ENCODE measurements at places on chromosomes 6 and 20. TPM values are rescaled to one million over a fixed set of nuclear protein-coding genes. Genes with fewer than 3 reads are reported as not detected.

DNA sequence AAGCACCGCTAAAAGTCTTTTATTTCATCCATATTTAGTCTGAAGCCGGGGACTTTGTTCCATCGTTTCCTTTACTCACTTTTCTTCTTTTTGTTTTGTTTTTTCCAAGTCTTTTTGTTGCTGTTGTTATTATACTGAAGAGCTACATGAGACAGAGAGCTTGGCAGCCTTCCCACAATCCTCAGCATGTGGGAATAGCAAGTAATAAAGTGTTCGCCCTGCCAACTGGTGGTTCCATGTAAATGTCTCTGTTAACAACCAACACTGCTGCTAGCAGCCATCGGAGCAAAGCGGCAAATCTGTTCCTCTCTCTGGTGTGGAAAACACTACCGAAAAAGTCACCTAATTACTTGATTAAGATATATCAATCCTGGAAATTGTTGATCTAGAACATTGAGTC, 437.8 kb upstream of the ID4 start:
- no peaks in the 10 kb centered on the region for H3K36me3 ChIP-seq
- no peaks in the 10 kb centered on the region for H3K4me1 ChIP-seq
- no peaks in the 10 kb centered on the region for H3K27me3 ChIP-seq
- no peak overlapping the region for H3K27ac ChIP-seq

DNA sequence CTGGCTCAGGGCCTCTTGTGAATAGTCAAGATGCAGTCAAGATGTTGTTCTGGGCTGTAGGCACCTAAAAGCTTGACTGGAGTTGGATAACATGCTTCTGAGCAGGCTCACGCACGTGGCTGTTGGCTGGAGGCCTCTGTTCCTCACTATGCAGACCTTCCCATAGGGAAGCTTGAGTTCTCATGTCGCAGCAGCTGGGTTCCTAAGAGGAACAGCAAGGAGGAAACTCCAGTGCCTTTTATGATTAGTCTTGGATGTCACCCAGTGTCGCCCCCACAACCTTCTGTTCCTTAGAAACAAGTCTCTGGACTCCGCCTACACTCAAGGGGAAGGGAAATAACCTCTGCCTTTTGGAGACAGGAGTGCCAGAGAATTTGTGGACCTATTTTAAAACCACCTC, 210.7 kb downstream of the BCAS1 start:
- no peak overlapping the region for H3K27ac ChIP-seq
- peaks cover 12% of the 10 kb centered on the region for H3K4me1 ChIP-seq
- DNase-seq: no peak
- H3K27me3 ChIP-seq: no peaks in the 10 kb centered on the region

DNA sequence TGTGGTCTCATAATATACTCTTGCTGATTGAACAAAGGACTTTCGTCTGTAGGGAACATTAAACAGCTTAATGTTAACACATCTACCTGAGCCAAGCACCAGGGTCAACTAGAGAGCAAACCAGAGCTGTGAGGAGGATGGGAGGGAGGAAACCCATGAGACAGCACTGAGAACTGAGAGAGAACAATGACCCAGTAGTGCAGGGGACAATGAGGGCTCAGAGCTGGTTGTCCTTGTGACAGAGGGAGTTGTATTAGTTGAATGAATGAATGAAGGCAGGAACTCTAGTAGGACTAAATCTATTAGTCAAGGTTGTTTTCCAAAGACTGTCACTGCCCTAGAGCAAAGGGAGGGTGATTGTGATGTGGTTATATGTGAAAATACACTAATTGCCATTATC, 28.2 kb upstream of the GSTA4 start:
- H3K4me3 ChIP-seq: no peak overlapping the region
- H3K4me1 ChIP-seq: no peaks in the 10 kb centered on the region
- H3K27me3 ChIP-seq: no peaks in the 10 kb centered on the region
- H3K36me3 ChIP-seq: no peaks in the 10 kb centered on the region

DNA sequence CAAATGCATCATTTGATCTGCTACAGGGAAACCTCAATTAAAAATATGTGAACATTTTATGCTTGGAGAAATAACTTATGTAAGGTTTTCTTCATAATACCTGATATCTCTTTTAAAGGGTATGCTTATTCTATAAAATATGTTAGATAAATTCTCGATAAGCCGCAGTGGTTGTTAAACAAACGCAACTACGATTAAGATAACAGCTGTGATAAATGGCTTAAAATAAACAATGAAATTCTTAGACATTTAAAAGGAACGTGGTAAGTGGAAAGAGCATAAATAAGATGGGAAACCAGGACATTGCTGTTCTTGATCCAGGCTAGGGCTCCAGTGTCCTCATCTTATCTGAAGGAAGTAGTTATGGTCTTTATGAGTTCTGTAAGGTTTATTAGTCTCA, 415.9 kb downstream of the CD83 start:
- no peaks in the 10 kb centered on the region for H3K36me3 ChIP-seq
- H3K27ac ChIP-seq: no peak overlapping the region
- no peak for DNase-seq
- no peak overlapping the region for H3K4me3 ChIP-seq

The OLIG3 gene
- total RNA-seq: not detected

The ZNF334 gene
- 45.9 TPM for total RNA-seq

The RSPO3 gene
- 0.81 TPM for total RNA-seq

The CTSZ gene
- total RNA-seq: 52.5 TPM

The C6orf136 gene
- 9.4 TPM for total RNA-seq
